Kidney (tissue), 22 donors: ENCODE measurements at places on chromosomes 13 and 19. TPM values are rescaled to one million over a fixed set of nuclear protein-coding genes. Genes with fewer than 3 reads are reported as not detected.

DNA sequence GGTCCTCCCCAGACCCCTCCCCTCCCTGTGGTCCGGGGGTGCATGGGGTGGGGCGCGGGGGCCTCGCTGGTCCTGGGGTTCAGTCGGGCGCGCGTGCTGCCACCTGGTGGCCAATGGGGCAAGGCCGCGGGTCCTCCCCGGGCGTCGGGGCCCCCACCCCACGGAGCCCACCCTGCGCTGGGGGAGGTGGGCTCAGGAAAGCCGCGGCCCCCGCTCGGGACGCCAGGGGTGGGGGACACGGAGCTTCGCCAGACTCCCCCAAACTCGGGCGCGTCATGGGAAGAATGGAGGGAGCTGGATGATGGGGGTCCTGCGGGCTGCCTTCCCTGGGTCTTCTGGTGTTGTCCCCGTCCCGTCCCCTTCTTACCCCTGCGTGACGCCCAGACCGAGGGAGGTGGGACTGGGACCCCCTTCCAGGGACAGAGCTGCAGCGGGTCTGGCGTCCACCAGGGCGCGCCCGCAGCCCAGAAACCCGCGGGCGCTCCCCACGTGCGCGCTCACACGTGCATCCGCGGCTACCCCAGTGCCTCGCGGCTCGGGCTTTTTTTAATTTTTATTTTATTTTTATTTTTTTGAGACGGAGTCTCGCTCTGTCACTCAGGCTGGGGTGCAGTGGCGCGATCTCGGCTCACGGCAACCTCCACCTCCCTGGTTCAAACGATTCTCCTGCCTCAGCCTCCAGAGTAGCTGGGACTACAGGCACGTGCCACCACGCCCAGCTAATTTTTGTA lies 19.8 kb upstream of the TCF3 start:
- H3K36me3 ChIP-seq: no peaks in the 10 kb centered on the region
- no peak overlapping the region for H3K4me3 ChIP-seq
- DNase-seq: peak; percentile 66
- peaks cover 3% of the 10 kb centered on the region for H3K4me1 ChIP-seq

GADD45B gene
- total RNA-seq: 88.5 TPM

GRCh38 chr13:33372251-33372919 lies 86.8 kb upstream of the STARD13 start:
- DNase-seq: no peak
- no peak overlapping the region for H3K27ac ChIP-seq
- no peaks in the 10 kb centered on the region for H3K36me3 ChIP-seq
- no peak overlapping the region for H3K4me3 ChIP-seq

GRCh38 chr13:107459430-107459829 lies 755.9 kb downstream of the LIG4 start:
- H3K27me3 ChIP-seq: no peaks in the 10 kb centered on the region
- no peaks in the 10 kb centered on the region for H3K36me3 ChIP-seq
- no peak overlapping the region for H3K27ac ChIP-seq
- no peak for DNase-seq

HCST gene
- total RNA-seq: 16.7 TPM

- no peaks in the 10 kb centered on the region for H3K36me3 ChIP-seq
- H3K27me3 ChIP-seq: no peaks in the 10 kb centered on the region
- no peak for DNase-seq
- no peaks in the 10 kb centered on the region for H3K4me1 ChIP-seq
These were observed 56.9 kb downstream of the SLITRK6 start for GRCh38 chr13:85742355-85742754.

DNA sequence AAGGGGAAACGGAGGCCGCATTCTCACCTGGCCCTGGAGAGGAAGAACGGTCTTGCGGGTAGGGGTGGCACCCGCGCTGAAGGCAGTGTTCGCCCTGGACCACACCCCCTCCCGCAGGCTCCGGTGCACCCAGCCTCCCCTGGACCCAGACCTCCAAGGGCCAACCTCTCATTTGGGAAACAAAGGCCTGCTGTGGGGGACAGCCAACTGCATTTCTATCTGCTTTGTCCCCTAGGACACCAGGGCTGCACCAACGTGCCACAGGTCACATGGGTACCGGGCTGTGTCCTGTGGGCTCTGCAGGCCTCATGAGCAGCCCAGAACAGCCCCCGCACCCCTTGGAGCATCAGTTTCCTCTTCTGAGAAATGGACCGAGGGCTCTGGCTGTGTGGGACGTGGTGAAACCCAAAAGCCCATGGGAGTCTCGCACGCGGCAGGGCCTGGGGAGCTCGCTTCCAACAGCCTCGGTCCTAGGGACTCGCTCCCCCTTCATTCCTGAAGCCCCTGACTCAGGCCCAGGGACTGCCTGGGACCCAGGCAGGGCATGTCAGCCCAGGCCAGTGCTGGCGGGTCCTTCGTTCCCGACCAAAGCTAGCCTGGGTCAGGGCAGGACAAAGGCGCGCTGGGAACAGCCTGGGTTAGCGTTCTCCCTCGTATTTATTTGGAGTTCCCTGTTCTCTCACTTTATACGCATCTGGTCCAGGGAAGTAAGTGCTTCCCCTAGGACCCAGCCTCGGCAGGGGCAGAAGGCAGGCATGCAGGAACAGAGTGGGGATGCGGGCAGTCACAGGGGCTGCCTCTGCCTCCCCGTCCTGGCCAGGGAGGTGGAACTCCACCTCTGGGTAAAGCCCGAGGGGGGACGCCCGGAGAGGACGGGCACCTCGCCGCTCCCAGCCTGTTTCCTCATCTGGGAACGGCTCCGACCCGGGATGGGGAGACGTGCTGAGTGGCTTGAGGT lies 4.6 kb downstream of the TCF3 start:
- no peaks in the 10 kb centered on the region for H3K36me3 ChIP-seq
- no peaks in the 10 kb centered on the region for H3K27me3 ChIP-seq
- peaks cover 11% of the 10 kb centered on the region for H3K4me1 ChIP-seq
- no peak overlapping the region for H3K4me3 ChIP-seq

GRCh38 chr19:5822181-5822844 lies 17.2 kb downstream of the FUT6 start:
- peaks cover 6% of the 10 kb centered on the region for H3K4me1 ChIP-seq
- no peak for DNase-seq
- H3K4me3 ChIP-seq: no peak overlapping the region
- no peaks in the 10 kb centered on the region for H3K36me3 ChIP-seq
- no peak overlapping the region for H3K27ac ChIP-seq

SPRED3 gene
- total RNA-seq: 8.7 TPM

- H3K27ac ChIP-seq: no peak overlapping the region
- no peaks in the 10 kb centered on the region for H3K4me1 ChIP-seq
- no peak for DNase-seq
- no peaks in the 10 kb centered on the region for H3K36me3 ChIP-seq
These were observed 310.7 kb downstream of the ITGBL1 start for GRCh38 chr13:101763191-101763590.

ERICH6B gene
- not detected for total RNA-seq

ZNF480 gene
- 13.2 TPM for total RNA-seq

GRCh38 chr19:18251587-18252369 lies 22.5 kb downstream of the IQCN start:
- H3K4me3 ChIP-seq: no peak overlapping the region
- no peak for DNase-seq
- no peak overlapping the region for H3K27ac ChIP-seq
- no peaks in the 10 kb centered on the region for H3K27me3 ChIP-seq
- H3K36me3 ChIP-seq: no peaks in the 10 kb centered on the region
- H3K4me1 ChIP-seq: no peaks in the 10 kb centered on the region

OR7A5 gene
- not detected for total RNA-seq

SELENOW gene
- 254 TPM for total RNA-seq

GRCh38 chr19:4268816-4269430 lies 10.1 kb upstream of the SHD start:
- peak overlapping the region; percentile 47 for H3K27ac ChIP-seq
- DNase-seq: no peak
- no peaks in the 10 kb centered on the region for H3K4me1 ChIP-seq

ATP4A gene
- total RNA-seq: not detected

DNA sequence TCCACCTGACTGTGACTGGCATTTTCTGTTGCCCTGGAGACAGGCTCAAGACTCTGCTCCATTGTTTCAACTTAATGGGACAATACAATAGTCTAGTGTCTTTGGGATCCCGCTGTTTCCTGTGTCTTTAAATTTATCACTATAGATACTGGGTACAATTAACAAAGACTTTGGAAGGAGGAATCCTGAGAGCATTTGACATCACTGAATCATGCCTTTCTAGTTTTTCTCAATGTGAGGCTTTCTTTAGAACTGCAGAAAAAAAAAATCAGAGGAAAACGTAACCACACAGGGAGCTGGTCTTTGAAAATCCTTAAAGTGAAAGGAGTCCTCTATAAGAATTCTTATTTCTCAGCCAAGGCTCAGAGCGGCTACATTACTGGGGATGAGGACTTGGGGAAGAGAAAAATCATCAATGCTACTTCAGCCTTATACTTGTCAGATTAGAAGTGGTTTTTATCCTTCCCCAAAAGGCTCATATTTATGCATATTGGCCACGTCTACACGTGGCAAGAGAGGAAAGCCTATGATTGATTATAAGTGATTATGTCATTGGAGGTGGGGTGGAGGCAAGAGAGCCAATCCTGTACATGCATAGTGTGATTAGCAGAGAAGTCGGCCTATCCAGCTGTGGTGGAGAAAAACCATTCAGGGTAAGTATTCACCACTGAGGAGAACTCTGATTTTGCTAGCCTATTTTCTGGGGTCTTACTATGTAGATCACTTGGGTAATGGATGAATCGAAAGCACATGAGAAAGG lies 34.4 kb upstream of the UBL3 start:
- H3K36me3 ChIP-seq: no peaks in the 10 kb centered on the region
- H3K4me3 ChIP-seq: no peak overlapping the region
- no peaks in the 10 kb centered on the region for H3K27me3 ChIP-seq
- H3K4me1 ChIP-seq: no peaks in the 10 kb centered on the region
- no peak overlapping the region for H3K27ac ChIP-seq

DNA sequence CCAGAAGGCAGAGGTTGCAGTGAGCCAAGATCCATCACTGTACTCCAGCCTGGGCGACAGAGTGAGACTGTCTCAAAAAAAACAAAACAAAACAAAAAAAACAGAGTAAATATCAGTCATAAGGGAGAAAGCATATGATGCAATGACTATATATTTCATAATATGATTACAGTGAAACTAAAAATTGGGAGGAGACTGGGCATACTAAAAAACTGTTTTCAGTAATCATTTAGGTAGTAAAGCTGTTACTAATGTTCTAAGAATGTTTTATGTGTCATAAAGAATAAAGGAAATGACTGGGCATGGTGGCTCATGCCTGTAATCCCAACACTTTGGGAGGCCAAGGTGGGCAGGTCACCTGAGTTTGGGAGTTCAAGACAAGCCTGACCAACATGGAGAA lies 15.9 kb downstream of the ZNF573 start:
- H3K4me3 ChIP-seq: no peak overlapping the region
- no peaks in the 10 kb centered on the region for H3K27me3 ChIP-seq
- H3K36me3 ChIP-seq: peaks cover 3% of the 10 kb centered on the region
- DNase-seq: no peak
- no peak overlapping the region for H3K27ac ChIP-seq

DNA sequence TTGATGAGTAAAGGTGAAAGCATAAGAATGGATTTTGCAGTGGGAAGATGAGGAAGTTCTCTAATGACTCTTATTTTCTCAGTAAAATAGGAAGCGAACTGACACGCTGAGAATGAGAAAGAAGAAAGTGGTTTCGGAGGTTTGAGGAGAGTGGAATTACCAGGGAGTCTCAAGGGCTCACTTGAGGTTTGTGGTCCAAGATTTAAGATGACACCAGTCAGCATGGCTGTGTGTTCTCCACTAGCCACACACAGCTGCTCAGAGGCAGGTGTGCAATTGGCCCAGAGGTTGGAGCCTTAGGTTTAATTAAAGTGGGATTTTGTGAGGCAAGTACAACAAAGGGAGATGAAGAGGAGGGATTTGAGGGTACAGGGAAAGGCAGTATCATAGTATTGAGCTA lies 99.6 kb upstream of the NBEA start:
- H3K36me3 ChIP-seq: no peaks in the 10 kb centered on the region
- H3K4me3 ChIP-seq: no peak overlapping the region
- no peaks in the 10 kb centered on the region for H3K27me3 ChIP-seq
- H3K4me1 ChIP-seq: no peaks in the 10 kb centered on the region
- no peak overlapping the region for H3K27ac ChIP-seq

COG6 gene
- 31.3 TPM for total RNA-seq

DNA sequence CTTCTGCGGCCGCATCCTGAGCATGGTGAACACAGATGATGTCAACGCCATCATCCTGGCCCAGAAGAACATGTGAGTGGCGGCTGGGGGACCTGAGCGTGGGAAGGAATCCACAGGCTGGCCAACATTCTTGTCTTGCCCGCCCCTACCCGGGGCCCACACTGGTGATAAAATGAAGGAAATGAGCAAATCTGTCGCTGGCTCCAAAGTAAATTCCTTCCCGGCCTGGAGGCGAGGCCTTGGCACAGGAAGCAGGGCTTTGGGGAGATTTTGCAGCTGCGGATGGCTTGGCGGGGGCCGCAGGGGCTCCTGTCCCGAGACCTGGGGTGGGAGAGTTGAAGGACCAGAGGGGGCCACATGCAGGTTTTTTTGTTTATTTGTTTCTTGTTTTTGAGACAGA lies 4.4 kb downstream of the KXD1 start:
- H3K4me3 ChIP-seq: no peak overlapping the region
- no peak for DNase-seq
- H3K27ac ChIP-seq: peak overlapping the region; percentile 53
- no peaks in the 10 kb centered on the region for H3K27me3 ChIP-seq

DNA sequence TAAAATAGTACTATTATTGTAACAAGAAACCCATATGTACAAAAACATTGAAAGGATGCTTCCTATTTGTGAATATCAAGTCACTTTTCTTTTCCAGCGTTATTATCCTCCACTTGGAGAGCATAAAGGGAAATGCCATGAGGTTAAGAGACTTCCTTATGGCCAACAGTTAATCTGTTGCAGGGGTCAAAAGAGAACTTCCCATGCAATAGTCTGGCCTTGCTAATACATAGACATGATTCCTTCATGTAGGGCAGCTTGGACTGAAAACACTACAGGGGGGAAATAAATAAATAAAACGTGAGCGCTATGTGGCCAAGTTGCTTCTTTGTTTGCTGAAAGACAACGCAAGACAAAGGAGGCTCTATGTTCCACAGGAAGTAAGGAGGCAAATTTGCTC lies 269.1 kb upstream of the EDNRB start:
- H3K4me1 ChIP-seq: no peaks in the 10 kb centered on the region
- H3K27ac ChIP-seq: no peak overlapping the region
- H3K36me3 ChIP-seq: no peaks in the 10 kb centered on the region
- no peaks in the 10 kb centered on the region for H3K27me3 ChIP-seq
- DNase-seq: no peak

DNA sequence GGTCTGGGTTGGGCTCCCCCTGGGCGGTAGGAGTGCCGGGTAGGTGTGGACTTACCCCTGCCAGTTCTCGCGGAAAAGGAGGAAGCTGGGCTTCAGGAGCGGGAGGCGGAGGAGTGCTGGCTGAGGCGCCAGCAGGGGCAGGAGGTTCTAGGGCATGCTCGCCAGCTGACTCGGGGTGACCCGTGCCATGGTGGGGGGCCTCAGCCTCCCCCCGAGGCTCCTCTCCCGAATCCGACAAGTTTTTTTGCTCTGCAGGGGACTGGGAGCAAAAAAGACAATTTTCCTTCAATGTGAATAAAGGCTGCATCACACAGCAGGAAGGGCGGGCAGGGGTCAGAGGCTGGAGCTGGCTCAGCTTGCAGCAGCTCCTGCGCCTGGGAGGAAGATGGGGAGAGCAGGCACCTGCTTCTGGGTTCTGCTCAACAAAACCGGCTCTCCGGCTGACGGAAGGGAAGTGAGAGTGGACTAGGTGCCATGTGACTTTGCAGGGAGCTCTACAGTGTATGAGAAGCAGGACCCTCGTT lies 26.5 kb downstream of the RANBP3 start:
- H3K36me3 ChIP-seq: no peaks in the 10 kb centered on the region
- H3K27ac ChIP-seq: no peak overlapping the region
- H3K4me1 ChIP-seq: peaks cover 32% of the 10 kb centered on the region
- DNase-seq: peak; percentile 70
